Cardiac muscle cell (in vitro differentiated cells and primary cell): ENCODE measurements at places on chromosomes 13 and 19. TPM values are rescaled to one million over a fixed set of nuclear protein-coding genes. Genes with fewer than 3 reads are reported as not detected.

Gene NTN5
- 0.15 TPM in 1 of 2 replicates, not detected in the other for polyA plus RNA-seq

Gene FFAR2
- not detected in 2 replicates for polyA plus RNA-seq

Gene ZBTB45
- 29.4 and 34.6 TPM in 2 replicates for polyA plus RNA-seq

Gene ABHD17A
- polyA plus RNA-seq = 145 and 159 TPM in 2 replicates

Gene IGSF23
- not detected in 2 replicates for polyA plus RNA-seq

Gene LILRB4
- not detected in 2 replicates for polyA plus RNA-seq

Gene FKRP
- polyA plus RNA-seq = 20.4 and 25.3 TPM in 2 replicates

Gene TNFSF13B
- polyA plus RNA-seq = 0.56 and 2.4 TPM in 2 replicates

Gene ZNF506
- polyA plus RNA-seq = 9.3 and 18.0 TPM in 2 replicates

Gene BLVRB
- polyA plus RNA-seq = 61.5 and 77.0 TPM in 2 replicates

Gene KLK3
- 1.00 TPM in 1 of 2 replicates, not detected in the other for polyA plus RNA-seq

Gene ZNF534
- 1.6 and 2.0 TPM in 2 replicates for polyA plus RNA-seq

Gene CYP4F22
- polyA plus RNA-seq = not detected in 2 replicates

Gene SLITRK5
- polyA plus RNA-seq = 0.04 and 0.10 TPM in 2 replicates

Gene NLRP7
- polyA plus RNA-seq = 0.49 and 0.73 TPM in 2 replicates

Gene LYPD4
- polyA plus RNA-seq = not detected in 2 replicates

Gene CACNA1A
- polyA plus RNA-seq = 5.0 and 5.6 TPM in 2 replicates

Gene KLK1
- polyA plus RNA-seq = not detected in 2 replicates

Gene CPT1C
- polyA plus RNA-seq = 26.5 and 31.7 TPM in 2 replicates

Gene ZNF177
- polyA plus RNA-seq = 3.6 and 3.7 TPM in 2 replicates

Gene KCNJ14
- 0.61 and 1.5 TPM in 2 replicates for polyA plus RNA-seq

Gene ACER1
- not detected in 2 replicates for polyA plus RNA-seq

Gene TSHZ3
- 0.65 and 1.7 TPM in 2 replicates for polyA plus RNA-seq

Gene CTU1
- polyA plus RNA-seq = 9.4 and 15.6 TPM in 2 replicates

Gene ZFP14
- 3.5 and 7.7 TPM in 2 replicates for polyA plus RNA-seq

Gene CASP14
- polyA plus RNA-seq = not detected in 2 replicates

Gene CKAP2
- polyA plus RNA-seq = 24.9 and 82.6 TPM in 2 replicates
